ENCODE measurements at places on chromosomes 5 and 9.

DNA sequence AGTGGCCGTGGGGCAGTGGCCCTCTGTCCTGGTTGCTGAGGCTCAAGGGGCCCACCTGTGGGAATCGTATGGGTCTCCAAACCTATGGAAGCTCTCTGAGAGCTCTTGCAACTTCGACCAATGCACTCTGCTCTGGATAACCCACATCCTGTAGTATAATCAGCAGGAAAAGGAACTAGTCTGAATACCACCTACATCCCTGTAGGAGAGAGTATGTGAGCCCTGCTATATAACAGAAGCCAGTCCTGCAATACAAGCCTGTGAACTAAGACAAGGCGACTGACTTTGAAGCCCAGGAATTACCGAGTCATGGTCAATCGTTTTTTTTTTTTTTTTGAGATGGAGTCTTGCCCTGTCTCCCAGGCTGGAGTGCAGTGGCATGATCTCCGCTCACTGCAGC is 29.8 kb upstream of the BICD2 start:
- no peak for DNase-seq

- no peak for DNase-seq
Measured at GRCh38 chr9:104866191-104866590, 61.8 kb downstream of the ABCA1 start.

- no peak for DNase-seq
Measured at GRCh38 chr5:56025151-56025885, 30.6 kb upstream of the IL6ST start.

DNA sequence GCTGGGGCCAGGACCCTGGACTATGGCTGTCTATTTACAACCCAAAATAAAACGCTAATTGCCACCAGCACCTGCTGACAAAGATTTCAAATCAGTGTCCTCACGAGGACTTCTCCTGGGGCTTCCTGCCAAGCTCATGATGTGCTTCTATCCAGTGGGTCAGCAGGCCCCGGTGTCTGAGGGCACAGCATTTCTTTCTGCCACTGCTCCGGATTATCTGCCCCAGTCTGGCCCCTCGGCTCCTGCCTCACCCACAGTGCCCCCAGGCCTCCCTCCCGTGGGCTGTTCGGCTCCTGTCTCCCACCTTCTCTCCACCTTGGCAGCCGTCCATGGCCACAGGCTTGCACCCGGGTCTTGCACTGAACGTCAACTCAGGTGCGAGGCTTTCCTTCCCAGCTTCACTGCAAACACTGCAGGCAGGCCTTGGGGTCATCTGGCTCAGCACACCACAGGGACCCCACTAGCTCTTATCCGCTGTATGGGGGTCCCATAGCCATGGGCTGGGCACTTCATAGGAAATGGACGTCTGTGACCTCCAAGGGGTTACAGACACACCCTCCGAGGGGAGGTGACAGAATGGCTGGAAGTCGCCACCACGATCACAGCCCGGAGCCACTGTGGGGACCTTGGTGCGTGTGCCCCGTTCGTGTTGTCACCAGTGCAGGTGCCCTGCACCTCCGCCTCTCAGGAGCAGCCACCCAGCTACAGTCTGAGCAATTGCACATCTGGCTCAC is 43.8 kb upstream of the FCN1 start:
- peak; percentile 3 for DNase-seq

DNA sequence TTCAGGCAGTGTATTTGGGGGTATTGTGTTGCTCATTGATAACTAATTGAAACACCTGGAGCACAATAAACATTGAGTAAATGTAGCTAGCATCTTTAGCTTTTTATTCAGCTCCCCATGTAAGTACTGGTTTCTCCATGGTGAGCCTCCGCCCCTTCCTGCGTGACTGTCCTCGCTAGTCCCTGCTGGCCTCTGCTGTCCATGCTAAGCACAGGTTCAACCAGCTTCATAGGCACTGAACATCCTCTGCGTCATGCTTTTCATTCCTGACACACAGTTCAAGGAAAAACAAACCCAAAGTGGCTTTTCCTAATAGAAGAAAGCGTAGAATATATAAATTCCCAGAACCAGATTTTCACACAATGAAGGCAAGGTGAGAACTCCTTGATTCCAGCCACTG is 27.3 kb upstream of the DAP start:
- no peak for DNase-seq
